ENCODE measurements at places on chromosomes 11 and 22. TPM values are rescaled to one million over a fixed set of nuclear protein-coding genes. Genes with fewer than 3 reads are reported as not detected.

Gene TMPRSS13
- polyA plus RNA-seq = 0.66 TPM

Gene MN1
- 9.6 TPM for polyA plus RNA-seq

Gene SNX32
- 3.3 TPM for polyA plus RNA-seq

Gene OR2D2
- polyA plus RNA-seq = not detected

Gene NRIP3
- 1.2 TPM for polyA plus RNA-seq

Gene TLCD5
- polyA plus RNA-seq = 12.2 TPM
